ENCODE measurements at places on chromosomes 5 and 9.

DNA sequence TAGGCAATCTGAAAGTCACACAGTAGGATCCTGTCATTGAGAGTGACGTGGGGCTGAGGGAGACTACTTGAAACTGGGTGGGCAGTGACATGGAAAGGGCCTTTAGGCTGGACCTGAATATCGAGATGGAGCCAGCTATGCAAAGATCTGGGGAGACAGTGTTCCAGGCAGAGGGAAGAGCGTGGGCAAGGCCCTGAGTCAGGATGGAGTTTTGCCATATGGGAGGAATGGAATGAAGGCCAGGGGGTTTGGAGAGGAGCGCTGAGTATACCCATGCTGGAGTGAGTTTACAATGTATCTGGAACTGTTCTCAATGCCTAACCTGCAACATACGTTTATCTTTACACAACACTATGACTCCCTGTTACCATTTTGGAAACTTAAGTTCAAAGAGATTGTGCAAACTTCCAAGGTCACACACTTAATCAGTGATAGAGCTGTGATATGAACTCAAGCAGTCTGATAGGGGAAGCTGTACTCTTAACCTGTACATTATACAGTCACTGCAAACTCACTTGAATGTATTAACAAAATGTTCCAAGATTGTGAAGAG lies 33.5 kb downstream of the INSYN2B start:
- no peak for DNase-seq

DNA sequence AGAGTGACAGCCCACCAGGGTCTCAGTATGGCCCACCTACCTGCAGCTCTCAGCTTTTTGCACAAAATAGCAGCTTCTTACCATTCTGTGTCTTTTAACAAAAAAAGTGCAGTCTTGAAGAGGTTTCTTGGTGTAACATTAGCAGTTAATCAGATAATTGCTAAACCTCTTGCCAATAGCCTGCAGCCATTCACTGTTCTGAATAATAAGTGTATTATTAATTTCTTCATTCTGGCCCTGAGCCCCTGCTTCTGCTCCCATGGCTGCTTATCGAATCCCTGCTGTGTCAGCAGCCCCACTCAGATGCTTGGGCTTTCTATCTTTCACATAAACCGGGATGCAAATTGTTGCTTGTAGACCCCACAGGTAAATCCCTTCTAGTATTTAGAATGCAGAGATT lies 485.9 kb downstream of the CAAP1 start:
- no peak for DNase-seq

DNA sequence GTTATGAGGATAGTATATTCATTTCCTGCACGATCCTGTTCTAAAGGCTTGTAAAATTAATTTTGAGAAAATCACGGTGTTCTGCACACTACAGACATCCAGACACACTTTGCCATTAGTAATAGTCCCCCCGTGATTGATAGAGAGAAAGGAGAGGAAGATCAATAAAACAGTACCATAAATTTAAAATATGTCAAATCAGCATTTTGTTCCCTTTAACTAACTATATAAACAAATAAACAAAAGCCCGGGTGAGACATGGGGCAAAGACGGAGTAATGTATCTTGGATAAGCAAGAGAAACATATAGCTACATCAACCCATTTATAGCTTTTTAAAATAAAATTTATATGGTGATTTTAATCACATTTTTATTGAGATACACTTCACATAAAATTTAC lies 10.6 kb upstream of the CER1 start:
- no peak for DNase-seq

GRCh38 chr5:177429248-177430040 lies 3.0 kb downstream of the GRK6 start:
- peak; percentile 90 for DNase-seq

GRCh38 chr9:138101444-138102234 lies 224.1 kb downstream of the CACNA1B start:
- peak; percentile 60 for DNase-seq

DNA sequence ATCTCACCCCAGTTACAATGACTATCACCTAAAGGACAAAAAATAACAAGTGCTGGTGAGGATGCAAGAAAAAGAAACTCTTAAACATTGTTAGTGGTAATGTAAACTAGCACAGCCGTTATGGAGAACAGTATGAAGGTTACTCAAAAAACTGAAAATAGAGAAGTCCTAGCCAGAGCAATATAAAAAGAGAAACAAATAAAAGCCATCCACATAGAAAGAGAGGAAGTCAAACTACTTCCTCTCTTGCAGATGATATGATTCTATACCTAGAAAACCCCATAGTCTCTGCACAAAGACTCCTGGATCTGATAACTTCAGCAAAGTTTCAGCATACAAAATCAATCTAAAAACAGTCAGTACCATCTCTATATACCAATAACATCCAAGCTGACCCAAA lies 221.5 kb upstream of the FAM174A start:
- DNase-seq = no peak

DNA sequence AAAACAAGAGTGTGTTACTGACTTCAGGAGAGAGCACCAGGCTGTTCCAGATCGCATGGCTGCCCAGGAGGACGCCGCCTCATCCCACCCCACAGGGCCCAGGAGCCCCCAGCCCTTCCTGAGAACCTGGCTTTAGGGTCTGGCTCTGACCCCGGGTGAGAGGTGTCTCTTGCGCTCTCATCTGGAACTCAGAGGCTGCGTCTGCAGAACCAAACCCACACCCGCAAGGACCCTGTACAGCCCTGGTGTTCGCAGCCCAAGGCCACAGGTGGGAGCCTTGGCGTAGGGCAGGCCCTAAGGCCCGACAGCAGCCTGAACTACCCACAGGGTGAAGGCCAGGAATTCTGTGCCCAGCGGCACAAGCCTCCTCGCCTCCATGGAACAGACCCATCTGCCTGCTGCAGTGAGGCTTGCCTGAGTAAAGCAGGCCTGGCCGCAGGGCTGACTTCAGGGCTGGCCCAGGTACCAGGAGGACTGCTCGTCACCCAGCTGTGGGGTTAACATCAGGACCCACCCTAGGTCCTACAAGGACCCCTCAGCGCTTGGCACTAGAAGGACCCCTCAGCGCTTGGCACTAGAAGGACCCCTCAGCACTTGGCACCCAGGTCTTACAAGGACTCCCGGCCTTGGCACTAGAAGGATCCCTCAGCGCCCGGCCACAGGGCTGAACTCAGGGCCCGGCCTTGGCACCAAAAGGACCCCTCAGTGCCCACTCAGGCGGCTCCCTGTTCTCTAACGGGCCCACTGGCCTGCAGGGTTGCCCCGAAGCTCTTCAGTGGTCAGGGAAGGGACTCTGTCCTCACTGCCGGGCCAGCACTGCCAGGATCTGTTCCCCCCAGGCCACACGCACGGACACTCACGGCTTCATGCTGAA lies 48.2 kb downstream of the NKD2 start:
- DNase-seq = no peak

- DNase-seq = no peak
These were observed 36.4 kb downstream of the C6 start for GRCh38 chr5:41176952-41177351.

GRCh38 chr9:114366334-114367128 lies 21.3 kb downstream of the AKNA start:
- no peak for DNase-seq

- DNase-seq = no peak
These were observed 48.4 kb upstream of the EPB41L4A start for GRCh38 chr5:112467485-112467884.

GRCh38 chr9:116656501-116656971 lies 30.6 kb upstream of the TRIM32 start:
- no peak for DNase-seq

- no peak for DNase-seq
These were observed 21.8 kb downstream of the WHRN start for GRCh38 chr9:114483499-114483898.

GRCh38 chr5:115487756-115488155 lies 56.8 kb downstream of the FEM1C start:
- DNase-seq = no peak

DNA sequence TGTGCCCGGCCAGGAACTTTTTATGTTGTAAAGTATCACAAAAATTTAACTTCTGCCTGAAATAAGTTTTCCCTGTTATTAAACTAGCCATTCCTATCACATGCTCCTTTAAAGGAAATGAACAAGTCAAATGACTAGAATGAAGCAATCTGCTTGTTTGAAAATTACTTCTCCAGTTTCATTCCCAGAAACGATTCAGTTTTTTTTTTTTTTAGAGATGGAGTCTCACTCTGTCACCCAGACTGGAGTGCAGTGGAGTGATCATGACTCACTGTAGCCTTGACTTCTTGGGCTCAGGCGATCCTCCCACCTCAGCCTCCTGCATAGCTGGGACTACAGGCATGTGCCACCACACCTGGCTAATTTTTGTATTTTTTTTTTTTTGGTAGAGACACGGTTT lies 13.3 kb upstream of the GNG10 start:
- no peak for DNase-seq

- DNase-seq = no peak
These were observed 27.0 kb downstream of the PTGES start for GRCh38 chr9:129725795-129726251.

DNA sequence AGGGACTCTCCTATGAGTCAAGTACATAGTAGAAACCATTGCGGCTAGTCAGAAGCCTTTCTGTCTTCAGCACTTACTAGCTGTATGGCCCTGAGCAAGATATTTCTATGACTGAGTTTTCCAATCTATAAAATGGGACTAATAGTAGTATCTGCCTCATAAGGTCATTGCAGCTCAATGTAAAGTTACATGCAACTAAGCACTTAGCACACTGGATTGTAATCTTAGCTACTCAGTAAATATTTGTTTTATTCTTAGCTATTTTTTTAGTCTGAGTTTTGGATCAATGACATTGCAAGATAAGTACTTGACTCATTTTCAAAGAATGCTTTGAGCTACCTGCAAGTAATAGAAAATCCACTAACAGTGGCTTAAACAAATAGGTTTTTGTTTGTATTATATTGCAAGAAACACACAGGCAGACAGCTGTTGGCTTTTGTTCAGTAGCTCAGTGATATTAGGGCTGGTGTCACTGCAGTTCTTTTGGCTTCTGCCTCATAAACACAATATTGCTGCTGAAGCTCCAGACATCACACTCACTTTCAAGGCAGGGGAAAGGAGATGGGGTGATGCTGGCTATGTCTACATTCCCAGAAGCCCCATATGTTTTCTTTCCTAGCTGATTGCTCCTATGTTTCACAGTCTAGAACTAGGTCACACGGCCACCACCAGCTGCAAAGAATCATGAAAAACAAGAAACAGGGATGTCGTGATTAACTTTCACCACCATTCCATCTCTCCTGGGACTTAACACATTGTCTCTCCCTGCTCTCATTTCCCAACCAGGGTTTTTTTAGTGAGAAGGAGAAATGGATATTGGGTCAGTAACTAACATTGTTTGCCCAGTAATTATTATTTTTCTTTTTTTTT lies 26.9 kb upstream of the FAT2 start:
- DNase-seq = no peak

DNA sequence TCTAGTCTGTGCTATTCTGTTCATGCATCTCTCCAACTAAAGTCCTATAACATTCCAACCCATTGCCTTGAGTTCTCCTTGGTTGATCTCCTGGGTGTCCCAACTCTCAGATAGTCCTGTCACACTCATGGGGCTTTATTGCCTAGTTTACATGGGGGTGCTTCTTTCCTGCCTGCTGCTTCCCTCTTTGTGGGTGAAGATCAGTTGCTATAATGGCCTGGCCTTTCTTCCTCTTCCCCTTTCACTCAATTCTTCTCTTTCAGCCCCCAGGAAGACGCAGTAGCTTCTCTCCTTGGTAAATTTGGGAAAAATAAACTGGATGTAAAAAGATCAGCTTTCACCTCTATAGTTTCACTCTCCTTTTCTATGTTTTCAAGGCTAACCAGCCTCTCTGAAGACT lies 66.5 kb downstream of the PTCD2 start:
- DNase-seq = no peak

- DNase-seq = no peak
These were observed 328.2 kb downstream of the TUSC1 start for GRCh38 chr9:25350011-25350410.

DNA sequence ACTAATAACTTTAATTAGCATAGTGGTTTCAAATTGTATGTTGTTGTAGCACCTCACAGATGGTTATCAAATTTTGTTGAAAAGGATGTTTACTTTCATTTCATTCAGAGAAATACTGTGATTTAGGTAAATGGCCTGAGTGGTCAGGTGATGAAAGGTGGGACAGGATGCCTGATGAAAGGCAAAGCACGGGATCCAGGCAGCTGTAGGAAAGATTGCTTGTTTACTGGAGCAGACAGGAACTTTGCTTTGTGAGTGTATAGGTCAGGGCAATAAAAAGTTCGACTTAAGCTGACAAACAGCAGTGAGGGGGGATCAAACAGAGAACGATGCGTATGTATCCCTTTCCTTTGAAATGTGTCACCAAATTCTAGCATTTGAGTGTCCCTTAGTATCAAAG lies 19.0 kb downstream of the KIAA1958 start:
- no peak for DNase-seq

DNA sequence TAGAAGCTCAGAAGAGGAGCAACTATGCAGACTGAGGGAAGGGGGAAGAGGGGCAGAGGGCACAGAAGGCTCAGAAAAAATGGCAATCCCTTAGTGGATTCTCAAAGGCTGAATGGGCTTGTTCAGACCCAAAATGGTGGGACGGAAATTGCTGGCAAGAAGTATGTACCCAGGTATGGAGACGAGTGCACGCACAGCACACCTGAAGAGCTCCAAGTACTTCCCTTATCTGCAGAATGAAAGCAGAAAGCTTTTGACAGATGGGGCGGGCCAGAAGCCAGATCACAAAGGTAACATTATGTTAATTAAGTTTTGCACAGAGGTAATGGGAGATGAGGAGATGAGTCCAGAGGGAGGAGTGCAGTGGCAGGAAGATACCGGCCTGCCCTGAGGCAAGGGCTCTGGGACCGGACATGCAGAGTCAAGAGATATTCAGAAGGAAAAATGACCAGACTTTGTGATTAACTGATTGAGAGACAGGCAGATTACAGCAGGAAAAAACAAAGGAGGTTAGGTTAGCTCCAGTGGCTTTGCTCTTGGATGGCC lies 138.1 kb upstream of the PIK3R1 start:
- no peak for DNase-seq

- DNase-seq = no peak
These were observed 30.9 kb upstream of the CDK20 start for GRCh38 chr9:88005240-88005639.

- no peak for DNase-seq
These were observed 41.4 kb upstream of the F2R start for GRCh38 chr5:76674330-76675066.

GRCh38 chr9:134949681-134950385 lies 32.1 kb upstream of the FCN1 start:
- DNase-seq = peak; percentile 57

GRCh38 chr5:151676719-151677118 lies 10.0 kb downstream of the SPARC start:
- no peak for DNase-seq

Data from aorta (tissue), 5 donors.